ENCODE measurements at places on chromosomes 3 and 15.

GRCh38 chr3:141482245-141482922, 4.4 kb upstream of the RASA2 start:
- no peak for DNase-seq

DNA sequence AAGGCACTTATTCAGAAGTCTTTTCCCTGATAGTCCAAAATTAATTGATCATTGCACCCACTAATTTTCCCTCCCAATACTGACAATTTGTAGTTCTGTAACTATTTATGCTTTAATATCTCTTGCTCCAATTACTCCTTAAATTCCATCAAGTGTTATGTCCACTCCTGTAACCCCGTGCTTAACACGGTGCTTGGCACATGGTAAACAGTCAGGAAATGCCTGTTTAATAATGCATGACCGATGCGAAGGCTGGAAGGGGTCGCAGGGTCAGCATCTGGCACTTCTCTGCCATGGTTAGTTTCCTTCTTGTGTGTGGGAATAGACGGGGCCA, 553 bp upstream of the SEC22A start:
- DNase-seq: no peak

DNA sequence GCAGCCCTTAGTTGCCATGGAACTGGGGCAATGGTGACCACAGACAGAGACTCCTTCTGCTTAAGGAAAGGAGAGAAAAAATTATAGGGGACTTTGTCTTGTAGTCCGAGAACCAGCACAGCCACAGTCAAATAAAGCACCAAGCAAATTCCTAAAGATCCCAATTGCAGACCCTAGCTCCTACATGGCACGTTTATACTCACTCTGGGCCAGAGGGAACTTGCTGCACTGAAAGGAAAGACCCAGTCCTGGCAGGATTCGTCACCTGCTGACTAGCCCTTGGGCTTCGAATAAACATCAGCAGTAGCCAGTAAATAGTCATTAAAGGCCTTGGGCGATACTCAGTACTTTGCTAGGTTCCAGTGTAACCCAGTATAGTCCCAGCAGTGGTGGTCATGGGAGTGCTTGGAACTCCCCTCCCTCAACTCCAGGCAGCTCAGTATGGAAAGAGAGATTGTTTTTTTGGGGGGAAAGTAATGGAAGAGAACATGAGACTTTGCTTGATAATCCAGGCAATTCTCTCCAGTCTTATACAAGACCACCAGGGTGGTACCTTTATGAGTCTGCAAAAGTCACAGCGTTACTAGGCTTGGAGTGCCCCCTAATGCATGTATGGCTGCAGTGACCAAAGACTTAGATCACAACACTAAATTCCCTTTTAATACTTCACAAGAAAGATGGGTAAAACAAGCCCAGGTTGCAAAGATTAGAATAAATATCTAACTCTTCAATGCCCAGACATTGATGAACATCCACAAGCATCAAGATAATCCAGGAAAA, 66.4 kb upstream of the AGTR1 start:
- no peak for DNase-seq

DNA sequence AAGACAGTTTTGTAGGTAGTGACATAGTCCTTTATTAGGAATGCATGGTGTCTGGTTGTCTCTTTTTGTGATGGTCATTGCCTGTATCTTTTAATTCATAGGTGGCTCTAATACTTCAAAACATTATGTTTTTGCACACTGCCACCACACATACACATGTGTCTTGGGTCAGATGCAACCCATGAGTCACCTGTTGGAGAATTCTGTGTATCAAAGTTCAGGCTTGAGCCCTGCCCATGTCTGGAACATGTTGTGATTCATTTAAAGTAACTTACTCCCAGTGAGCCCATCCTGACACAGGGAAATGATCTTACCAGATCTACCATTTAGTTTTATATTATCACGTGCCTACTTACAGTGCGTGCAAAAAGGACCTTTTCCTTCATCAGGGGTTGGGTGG, 142.7 kb downstream of the GHSR start:
- no peak for DNase-seq

DNA sequence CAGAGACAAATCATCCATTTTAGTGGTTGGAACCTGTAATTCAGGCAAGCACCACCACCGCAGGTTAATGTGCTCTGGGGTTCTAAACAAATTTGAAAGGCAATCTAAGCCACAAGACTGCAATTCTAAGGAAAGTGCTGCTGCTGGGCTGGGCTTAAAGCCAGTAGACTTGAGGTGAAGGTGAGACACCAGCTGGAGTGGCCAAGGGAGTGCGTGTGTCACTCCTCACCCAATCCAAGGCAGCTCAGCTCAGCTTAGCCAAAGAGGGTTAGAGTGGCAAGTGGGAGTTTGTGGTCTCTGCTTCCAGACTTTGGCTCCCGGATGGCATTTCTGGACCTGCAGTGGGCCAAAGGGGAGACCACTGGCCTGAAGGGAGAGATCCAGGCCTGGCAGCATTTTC, 1655.6 kb downstream of the SI start:
- DNase-seq: no peak

DNA sequence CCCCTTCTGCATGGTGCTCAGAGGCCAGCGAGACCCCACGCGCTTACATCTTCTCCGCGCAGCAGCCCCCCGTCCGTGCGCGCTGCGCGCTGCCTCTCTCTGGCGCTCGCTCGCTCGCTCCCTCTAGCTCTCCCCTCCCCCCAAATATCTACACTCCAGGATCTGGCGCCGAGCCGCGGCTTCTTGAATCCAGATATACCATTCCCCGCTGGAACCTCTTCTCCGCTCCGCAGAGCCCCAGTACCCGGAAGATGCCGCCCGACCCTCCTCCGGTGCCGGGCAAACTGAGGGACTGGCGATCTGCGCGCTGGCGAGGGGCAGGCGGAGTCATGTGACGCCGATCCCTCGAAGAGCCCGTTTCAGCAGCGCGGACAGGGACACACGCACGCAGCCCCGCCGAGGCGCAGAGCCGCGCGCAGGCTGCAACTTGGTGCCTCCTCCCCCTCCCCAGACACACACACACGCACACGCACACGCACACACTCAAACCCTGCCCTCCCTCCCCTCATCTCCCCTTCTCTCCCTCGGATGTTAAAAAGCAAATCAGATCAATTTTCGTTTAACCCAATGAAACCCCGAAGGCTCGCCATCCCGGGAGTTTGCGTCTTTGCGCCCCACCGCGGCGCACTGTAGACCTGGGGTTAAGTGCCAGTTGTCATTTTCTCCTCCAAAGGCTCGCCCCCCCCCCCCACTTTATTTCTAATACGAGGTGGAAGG, at the start of gene RASGRF1:
RASGRF1 (minus strand) TSS at position 294 of the 717 bp plus-strand sequence; CDS start at position 12, 282 bp downstream.
- DNase-seq: no peak
